ENCODE measurements at places on chromosomes 6 and 20.
A peak's percentile ranks its signal among the peaks of the same experiment; 100 is the strongest.

- DNase-seq = no peak
These were observed 99.3 kb upstream of the CHD6 start for GRCh38 chr20:41717483-41717882.

- DNase-seq = no peak
These were observed 5.6 kb upstream of the TFB1M start for GRCh38 chr6:155319902-155320301.

DNA sequence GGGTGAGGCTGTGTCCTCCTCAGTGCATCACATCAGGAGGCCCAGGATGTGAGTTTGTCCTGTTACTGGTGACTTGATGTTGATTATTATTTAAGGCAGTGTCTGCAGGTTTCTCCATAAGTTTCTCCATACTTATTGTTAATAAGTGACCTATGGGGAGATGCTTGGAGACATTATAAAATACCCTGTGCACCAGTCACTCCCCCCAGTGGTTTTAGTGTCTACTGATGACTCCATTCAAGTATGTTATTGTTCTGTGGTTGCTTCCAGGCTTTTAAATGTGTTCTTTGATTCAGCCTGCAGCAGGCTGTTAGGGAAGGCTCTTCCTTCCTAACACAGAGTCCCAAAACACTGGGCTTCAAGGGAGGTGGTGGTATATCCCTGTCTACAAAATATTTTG is 14.6 kb upstream of the CST3 start:
- DNase-seq = no peak

GRCh38 chr6:129312880-129313279 is 397.1 kb downstream of the ARHGAP18 start:
- peak; percentile 58 for DNase-seq

DNA sequence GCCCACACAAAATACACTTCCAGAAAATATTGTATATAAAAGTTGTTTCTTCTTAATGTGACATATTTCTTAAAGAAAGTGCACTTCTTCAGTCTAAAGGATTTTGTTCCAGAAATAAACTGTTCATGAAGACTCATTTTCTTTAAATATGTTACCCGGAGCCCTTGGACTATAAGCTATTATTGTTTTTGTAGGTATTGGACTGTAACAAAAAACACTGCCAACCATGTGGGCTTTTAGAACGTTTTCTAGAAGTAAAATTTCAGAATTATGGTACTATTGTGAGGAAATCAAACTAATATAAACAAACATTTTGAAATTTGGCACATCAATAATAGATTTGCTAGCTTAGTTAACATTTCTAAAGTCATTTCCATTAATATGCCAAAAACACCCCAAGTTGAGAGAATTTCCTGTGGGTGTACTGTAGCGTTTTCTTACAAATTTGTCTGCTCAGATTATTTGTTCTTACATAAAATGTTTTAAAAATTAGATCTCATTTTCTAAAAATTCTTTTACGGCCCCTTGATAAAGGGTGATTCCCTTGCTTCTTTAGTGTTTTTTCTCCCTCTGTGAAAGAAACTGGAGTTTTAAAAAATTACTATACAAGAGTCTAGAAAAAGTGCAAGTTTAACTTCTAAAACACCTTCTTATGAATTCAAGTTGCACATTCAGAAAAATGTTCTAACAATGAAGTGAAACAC is 3.4 kb downstream of the NKX2-4 start:
- DNase-seq = no peak

DNA sequence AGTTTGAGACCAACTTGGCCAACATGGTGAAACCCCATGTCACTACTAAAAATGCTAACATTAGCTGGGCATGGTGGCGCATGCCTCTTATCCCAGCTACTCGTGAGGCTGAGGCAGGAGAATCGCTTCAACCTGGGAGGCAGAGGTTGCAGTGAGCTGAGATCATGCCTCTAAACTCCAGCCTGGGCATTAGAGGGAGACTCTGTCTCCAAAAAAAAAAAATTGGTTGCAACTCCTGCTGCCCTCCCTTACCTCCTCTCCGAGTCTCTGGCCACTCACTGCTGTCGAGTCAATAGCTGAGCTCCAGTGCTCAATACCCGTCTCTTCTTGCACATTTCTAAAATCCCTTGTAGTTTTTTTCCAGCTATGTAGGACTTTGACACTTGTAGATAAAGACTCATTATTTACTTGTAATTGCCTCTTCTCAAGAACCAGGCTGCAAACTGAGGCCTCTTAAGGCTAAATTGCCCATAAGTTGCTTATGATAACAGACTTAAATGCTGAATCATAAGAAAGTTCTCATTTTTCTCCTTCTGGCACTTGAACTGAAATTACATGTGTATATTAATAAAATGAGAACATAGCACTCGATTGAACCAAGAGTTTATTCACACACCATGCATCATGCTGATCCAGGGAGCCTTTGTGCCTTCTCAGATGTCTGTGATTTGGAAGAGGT is 13.8 kb downstream of the HECA start:
- DNase-seq = peak; percentile 69

DNA sequence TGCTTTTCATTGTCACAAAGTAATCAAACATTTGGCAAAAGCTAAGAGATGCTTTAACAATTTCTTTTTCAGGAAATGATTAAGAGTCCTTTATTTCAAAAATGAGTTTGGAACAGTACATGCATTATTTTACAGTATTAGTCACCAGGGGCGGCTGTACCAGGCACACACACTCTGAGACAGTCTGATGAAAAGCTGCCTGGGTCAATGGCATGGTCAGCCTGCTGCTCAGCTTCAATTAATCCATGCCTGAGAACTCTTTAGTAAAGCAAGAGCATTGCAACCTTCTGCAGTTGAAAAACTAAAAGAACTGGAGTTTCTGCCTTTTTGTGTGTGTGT is 105.5 kb downstream of the TULP4 start:
- DNase-seq = peak; percentile 90

DNA sequence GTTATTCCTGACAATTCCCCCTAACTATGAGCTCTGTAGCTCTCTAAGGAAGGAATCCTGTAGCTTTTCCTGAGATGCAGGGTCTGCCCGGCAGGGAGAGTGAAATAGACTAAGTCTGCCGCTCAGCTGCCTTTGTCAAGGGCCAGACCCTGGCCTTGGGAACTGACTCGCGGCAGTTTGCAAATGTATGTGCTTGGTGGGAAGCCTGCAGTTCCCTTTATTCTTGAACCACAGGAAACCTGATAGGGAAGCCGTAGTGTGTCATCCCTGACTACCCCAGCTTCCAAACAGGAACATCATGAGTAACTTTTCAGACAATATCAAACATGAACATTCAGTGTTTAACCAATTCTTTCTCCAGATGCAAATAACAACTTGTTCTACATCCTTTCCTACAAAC is 78.7 kb upstream of the IFNGR1 start:
- DNase-seq = peak; percentile 11
